ENCODE measurements at places on chromosomes 11 and 22.
A peak's percentile ranks its signal among the peaks of the same experiment; 100 is the strongest.

DNA sequence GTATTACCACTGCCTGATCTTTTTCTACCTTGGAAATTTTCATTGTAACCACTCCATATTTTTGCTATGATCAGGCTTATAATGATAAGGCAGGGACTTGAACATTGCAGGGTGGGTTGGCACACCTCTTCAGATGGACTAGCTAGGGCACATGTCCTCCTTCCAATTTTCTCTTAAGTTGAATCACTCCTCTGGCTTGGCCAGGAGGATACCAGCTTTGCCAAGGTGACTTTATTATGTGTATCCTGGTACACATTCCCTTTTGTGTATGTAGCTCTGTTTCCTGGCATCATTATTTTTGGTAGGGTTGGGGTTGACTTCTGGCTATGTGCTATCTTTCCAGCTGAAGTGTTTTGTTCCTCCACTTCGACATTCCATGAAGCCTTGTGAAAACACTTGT lies 8.5 kb upstream of the LDLRAD3 start:
- no peak for DNase-seq

DNA sequence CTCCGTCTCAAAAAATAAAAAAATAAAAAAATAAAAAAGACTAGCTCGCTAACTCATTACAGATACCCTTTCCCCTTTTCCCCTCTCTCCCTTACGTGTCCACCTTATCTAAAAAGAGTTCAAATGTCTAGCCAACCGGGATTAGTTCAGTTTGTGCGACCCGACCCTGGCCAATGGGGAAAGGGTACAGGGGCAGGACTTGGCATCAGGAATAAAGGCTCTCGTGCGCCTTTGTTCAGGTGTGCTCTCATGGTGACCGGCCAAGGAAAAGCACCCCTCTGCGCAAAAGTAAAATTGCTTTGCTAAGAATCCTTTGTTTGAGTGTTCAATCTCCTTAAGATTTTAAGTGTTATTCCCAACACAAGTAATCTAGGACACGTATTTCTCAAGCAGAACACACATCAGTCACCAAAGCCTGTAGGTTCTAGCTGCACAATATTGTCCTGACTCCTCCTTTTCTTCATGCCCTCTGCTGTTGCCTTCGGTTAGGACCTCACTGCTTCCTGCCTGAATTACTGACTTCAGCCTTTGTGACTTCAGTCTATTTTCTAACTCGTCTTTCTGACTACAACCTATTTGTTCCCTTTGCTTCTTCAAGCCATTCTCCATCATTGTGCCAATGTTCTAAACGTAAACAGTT lies 20.7 kb upstream of the CECR2 start:
- DNase-seq, result no peak

- no peak for DNase-seq
These were observed 6.5 kb downstream of the OR52E8 start for GRCh38 chr11:5851002-5851401.

GRCh38 chr11:129536338-129536737 lies 160.7 kb downstream of the BARX2 start:
- no peak for DNase-seq

DNA sequence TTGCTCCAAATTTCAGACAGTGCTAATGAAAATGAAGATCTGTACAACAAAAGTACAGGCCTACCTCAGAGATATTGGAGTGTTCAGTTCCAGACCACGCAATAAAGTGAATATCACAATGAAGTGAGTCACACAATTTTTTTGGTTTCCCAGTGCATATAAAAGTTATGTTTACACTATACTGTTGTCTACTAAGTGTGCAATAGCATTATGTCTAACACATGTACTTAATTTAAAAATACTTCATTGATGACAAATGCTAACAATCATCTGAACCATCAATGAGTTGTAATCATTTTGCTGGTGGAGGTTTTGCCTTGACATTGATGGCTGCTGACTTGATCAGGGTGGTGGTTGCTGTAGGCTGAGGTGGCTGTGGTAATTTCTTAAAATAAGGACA lies 60.6 kb upstream of the E2F8 start:
- no peak for DNase-seq

GRCh38 chr11:109784536-109784935 lies 308.7 kb upstream of the ZC3H12C start:
- DNase-seq, result no peak

GRCh38 chr11:8320076-8320475 lies 56.4 kb upstream of the LMO1 start:
- no peak for DNase-seq

DNA sequence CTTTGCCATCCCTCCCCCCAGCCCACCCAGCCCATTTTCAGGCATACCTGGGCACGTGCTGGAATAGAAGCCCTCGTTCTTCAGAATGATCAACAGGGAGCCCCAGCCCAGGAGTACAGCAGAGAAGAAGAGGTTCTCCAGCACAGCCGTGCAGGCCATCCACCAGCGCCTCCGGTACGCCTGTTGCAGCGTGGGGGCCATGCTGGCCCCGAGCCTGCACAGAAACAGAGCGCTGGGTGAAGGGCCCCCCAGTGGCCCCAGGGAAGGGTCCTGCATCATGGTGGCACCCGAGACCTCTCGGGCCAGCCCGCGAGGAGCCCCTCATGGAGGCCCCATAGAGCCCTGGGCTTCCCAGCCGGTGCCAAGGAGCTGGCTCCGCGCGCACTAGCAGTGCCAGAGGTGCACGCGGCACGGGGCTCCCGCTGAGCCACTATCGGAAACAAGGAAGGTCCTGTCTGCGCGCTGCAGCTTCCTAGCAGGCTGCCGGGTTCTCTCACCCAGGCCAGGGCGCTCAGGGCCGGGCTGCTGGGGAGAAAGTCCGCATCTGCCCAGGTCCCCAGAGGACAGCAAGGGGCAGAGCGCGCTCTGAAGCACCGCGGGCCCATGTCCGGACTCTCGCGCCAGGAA lies 1.5 kb downstream of the SLC43A1 start:
- DNase-seq, result no peak

GRCh38 chr11:101914738-101915426 lies at the start of gene CEP126:
Gene CEP126 (plus strand): TSS chr11:101915010. CDS start chr11:101915285, 275 bp downstream.
- peak; percentile 68 for DNase-seq

- no peak for DNase-seq
These were observed 49.2 kb downstream of the APOL5 start for GRCh38 chr22:35766654-35767580.

DNA sequence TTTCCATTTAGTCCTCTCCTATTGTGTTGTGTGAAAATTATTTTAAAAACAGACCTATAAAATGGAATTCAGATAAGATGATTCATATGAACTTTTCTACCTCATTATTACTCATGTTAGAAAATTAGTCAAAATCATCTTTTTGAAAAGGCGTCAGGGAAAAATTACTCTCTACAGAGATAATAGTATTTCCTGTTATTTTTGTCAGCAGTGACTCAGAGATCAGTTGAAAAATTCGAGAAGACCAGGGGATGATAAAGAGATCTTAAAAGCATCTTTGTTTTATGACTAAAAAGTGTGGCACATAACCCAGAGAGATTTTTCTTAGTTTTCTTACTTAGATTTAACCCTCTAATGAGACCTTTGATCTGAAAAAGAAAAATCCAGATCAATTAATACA lies 157.9 kb upstream of the CARD18 start:
- no peak for DNase-seq

DNA sequence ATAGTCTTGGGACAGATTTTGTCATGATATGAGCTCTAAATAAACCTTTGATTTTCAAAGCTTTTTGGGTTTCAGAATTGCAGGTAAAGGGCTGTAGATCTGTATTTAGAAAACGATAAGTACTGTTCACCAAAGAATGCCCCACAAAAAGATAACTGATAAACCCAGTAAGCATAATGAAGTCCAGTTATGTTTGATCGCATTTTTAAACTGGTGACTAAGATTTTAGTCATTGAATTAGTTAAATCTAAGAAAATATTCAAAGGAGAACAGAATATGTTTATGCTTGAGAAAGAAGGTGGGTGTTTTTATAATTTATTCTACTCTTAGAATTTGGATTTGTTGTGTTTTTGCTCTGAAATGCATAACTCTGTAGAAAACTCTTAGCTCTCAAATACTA lies 11.6 kb downstream of the DEPDC7 start:
- DNase-seq, result no peak

GRCh38 chr22:46026899-46027210 lies 49.9 kb upstream of the WNT7B start:
- DNase-seq, result no peak

GRCh38 chr11:66334605-66335442 lies 1.4 kb downstream of the RIN1 start:
- no peak for DNase-seq

- DNase-seq, result no peak
These were observed 133.8 kb upstream of the PITPNB start for GRCh38 chr22:28052825-28053269.

DNA sequence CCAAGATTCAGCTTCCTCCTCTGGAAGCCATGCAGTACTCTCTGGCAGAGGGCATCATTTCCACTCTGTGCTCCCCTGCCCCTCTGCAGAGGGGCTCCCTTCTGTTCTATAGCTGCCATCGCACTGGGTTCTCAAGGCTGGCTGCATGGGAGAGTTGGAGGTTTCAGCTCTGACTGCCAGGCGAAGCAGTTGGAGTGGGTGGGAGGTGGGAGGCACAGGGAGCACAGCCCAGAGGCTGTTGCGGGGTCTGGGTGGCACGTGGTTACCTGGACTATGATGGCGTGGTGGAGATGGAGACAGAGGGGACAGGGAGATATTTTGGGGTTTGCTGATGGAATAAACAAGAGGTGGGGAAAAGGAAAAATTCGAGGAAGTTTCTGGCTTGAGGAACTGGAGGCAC lies 4.8 kb downstream of the PMM1 start:
- no peak for DNase-seq

DNA sequence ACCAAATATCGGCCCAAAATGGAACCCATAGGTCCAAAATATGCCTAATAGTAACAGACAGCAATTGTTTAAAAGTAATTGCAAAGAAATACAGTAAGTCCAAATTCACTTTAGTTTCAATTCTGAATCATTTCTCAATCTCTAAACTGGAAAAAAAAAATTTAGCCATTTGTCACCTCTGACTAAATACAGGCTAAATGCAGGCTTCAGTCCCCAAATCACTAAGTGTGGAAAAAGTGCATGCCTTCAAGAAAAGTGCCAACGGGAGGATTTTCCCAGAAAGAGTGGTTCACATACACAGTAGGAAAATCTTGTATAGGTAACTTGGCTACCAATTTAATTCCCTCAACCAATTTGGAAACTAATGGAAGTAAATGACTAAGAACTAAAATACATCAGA lies 35.7 kb downstream of the SIK3 start:
- no peak for DNase-seq

GRCh38 chr11:39113606-39114005 lies 2345.8 kb downstream of the LRRC4C start:
- no peak for DNase-seq

- DNase-seq, result no peak
These were observed 129.0 kb downstream of the MICAL2 start for GRCh38 chr11:12239396-12239795.

GRCh38 chr11:110892741-110893285 lies 180.6 kb upstream of the ARHGAP20 start:
- no peak for DNase-seq

DNA sequence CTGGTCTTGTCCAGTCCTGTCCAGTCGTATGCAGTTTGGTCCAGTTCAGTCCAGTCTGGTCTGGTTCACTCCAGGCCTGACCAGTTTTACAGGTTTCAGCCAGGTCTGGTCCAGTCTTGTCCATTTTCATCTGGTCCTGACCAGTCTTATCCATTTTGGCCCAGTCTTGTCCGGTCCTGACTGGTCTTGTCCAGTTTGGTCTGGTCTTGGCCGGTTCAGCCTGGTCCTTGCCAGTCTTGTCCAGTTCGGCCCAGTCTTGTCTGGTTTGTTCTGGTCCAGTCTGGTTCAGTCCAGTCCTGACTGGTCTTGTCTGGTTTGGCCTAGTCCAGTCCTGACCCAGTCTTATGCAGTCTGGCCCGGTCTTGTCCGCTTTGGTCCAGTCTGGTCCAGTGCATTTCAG lies 380.2 kb downstream of the OR4C45 start:
- no peak for DNase-seq

GRCh38 chr11:110268441-110268840 lies 28.0 kb downstream of the RDX start:
- no peak for DNase-seq

GRCh38 chr22:38320605-38321402 lies 3.6 kb upstream of the CSNK1E start:
- DNase-seq, result no peak

DNA sequence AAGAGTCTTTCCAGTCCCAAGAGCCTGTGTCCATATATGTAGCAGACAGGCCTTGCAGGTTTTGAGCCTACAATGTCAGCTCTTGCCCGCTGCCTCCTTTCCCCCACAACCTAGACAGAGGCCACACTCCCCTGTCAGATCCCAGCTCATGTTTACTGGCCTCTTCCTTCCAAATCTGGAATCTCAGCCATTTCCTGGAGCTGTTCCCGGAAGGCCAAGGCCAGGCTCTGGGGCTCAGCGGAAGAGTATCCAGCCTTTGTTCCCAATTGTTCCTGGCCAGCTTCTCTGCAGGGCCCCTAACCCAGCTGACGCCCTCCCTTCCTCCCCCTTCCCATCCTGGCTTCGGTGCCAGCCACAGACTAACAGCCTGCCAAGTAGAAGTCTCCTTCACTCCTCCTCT lies 1.0 kb upstream of the ROBO4 start:
- DNase-seq, result no peak

DNA sequence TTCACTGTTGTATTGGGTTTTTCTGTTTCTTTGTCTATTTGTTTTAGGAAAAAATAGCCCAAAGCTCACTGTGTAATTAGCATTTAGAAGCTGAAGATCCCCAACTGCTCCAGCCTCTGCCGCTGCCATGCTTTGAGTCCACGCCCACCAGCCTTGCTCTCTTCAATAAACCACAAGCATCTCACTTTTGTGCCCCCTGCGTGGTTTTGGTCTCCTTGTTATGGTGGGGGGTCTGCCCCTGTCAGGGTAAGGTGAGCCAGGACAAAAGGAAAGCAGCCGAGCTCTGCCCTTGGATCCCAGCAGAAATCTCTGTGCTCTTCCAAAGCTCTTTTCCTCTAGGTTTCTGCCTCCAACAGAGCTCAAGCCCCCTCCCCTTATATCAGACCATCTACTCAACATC lies 4.2 kb downstream of the SCGB1A1 start:
- no peak for DNase-seq

DNA sequence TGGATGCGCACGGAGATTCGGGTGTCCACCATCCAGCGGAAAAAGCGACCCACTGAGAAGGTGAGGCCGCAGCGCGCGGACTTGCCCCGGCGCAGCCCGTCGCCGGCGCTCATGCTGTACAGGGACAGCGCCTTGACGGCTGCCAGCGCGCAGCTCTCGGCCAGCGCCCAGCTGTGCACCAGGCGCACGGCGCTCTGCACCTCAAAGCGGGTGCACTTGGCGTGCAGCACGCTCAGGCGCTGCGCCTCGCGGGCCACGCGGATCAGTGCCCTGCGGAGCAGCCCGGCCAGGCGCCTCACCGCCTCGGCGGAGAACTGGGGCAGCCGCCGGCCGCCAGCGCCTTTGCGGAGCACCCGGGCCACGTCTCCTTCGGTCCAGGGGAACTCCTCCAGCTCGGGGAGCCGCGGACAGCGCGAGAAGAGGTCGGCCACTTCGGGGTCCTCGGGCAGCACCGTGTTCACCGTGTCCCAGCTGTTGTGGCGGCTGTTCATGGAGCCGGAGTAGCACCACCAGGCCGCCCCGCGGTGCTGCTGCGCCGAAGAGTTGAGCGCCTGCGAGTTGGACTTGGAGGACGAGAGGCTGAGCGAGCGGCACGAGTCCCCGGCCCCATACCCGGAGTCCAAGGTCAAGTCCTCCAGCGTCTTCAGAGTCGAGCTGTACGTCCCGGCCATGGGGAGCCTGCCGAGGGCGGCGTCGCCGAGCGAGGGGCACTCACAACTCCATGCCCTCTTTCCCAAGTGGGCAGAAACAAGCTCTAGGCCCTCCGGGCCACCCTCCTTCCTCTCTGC lies 703 bp downstream of the ABTB2 start:
- no peak for DNase-seq

Data from kidney epithelial cell (primary cell).